ENCODE measurements at places on chromosomes 13 and 19.

GRCh38 chr13:112072534-112073244, 5.7 kb downstream of the SOX1 start:
- DNase-seq, result no peak

DNA sequence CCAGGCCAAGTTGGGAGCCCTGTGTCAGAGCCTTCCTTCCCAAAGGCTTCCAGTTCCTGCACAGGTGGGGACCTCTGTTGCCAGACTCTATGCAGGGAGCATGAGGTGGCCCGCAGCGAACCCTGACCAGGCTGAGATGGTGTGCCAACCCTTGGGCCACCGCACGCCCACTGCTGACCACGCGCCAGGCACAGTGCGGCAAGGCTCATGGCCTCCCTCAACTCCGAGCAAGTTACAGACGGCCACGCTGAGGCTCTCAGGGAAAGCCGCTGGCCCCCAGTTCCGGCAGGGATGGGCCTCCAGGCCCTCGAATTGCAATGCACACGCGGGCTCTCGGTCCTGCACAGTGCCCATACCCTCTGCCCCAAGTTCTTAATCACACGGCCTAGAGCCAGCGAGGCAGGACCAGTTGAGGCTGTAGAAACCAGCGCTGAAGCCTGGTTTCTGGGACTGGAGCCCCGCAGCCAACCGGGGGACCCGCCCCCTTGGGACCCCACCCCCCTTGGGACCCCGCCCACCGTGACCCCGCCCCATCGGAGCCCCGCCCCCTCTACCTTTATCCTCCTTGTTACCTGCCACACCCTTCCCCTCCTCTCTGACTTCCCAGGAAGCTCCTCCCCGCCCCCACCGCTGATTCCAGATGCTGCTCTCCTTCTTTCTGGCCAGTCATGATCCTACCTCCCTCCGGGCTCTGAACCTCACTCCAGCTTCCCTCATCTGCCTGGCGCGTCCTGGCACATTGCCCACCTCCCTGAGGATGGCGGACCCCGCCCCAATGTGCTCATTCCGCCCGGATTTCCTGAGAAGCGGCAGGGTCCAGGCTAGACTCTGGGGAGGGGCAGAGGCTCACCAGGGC, 6.0 kb downstream of the PEX11G start:
- DNase-seq, result no peak

DNA sequence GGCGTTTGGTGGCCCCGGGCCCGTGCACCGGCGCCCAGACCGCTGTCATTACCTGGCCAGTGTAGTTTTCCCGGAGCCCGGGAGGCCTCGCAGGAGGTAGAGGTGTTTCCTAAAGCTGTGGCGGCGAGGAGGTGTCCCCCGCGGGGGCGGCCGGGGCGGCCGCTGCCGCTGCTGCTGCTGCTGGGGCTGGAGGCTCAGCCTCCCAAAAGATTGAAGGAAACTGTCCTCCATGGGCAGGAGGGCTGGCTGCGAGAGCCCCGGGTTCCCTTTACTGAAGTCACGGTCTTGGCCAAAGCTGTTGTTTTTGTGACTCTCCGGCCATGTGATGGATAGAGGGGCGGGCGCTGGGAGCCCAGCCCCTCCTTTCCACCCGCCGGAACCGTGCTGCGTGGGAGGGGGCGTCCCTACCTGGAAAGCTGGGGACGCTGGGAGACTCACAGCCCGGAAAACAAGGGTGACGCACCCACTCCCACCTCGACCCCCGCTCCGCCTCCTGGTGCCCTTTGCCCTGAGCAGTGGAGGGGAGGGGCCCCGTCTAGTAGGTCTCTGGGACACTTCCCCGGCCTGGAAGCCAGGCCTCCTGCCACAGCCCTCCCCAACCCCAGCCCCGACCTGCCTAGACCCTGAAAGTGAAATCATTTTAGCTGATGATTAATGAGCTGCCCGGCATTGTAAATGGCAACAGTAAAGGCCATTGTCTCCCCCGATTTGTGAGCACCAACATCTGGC, at the start of gene N4BP2L1:
Gene N4BP2L1, minus strand, starts transcription at position 279 of the 729 bp plus-strand sequence. Its CDS starts 48 bp downstream, at position 231.
- DNase-seq, result no peak

DNA sequence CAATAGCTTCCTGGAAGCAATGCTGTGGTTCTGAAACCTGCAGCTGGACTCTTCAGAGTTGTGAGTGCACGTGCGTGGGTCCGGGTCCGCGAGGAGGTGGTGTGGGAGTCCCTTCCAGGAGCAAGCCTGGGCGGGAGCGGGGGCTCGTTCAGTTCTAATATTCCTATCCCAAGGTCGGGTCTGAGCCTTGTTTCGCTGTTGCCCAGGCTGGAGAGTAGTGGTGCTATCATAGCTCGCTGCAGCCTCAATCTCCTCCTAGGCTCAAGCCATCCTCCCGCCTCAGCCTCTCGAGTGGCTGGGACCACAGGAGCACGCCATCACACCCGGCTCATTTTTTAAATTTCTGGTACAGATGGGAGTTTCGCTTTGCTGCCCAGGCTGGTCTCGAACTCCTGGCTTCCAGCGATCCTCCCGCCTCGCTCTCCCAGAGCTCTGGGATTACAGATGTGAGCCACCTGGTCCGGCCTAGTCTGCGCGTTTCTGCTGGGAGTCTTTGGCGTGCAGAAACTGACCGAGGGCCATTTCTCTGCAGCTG, 625 bp downstream of the ZFP82 start:
- no peak for DNase-seq

DNA sequence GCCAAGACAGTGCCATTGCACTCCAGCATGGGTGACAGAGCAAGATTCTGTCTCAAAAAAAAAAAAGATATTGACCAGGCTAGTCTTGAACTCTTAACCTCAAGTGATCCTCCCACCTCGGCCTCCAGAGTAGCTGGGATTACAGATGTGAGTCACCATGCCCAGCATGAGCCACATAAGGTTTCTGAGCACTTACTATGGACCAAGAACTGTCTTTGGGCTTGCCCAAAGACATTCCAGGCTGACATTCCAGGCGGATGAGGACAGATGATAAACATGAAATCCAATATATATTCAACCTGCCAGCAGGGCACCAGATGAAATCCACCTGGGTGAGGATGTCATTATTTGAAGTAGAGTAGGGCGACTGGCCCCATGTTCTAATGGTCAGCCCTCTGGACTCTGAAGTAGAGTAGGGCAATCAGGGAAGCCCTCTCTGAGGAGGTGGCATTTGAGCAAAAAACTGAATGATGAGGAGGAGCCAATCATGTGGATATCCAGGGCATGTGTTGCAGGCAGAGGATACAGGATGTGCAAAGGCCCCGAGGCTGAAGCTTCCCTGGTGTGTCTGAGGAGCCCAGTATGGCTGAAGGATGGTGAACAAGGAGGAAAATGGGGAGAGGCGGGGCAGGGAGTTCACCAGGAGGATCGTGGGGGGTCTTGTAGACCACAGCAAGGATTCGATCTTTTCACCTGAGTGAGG, 4.0 kb downstream of the C19orf38 start:
- DNase-seq, result no peak

- no peak for DNase-seq
Observed at GRCh38 chr13:69704311-69704710, 403.3 kb upstream of the ATXN8OS start.

- DNase-seq, result no peak
Observed at GRCh38 chr19:16460454-16460853, 11.3 kb downstream of the EPS15L1 start.

DNA sequence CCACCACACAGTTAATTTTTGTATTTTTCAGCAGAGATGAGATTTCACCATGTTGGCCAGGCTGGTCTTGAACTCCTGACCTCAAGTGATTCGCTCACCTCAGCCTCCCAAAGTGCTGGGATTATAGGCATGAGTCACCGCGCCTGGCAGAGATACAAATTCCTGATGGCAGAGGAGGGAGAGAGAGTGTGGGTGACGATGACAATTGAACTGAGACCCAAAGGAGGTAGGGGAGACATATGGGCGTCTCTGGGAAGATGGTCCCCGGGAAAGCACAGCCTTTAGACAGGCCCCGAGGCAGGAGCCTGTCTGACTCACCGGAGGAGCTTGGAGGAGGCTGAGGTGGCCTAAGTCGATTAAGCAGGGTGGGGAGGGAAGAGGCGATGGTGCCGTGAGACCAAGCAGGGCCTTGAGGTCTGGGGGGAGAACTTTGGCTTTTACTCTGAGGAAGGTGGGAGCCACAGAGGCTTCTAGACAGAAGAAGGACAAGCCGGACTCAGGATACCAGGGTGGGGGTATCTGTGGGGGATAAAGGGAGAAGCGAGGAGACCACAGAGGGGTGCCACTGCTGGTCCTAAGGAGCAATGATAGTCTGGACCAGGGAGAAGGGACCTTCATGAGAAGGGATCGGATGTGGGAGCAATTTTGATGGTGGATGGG, 38.2 kb downstream of the ARRDC2 start:
- no peak for DNase-seq

- no peak for DNase-seq
Observed at GRCh38 chr13:103694033-103694432, 627.8 kb upstream of the SLC10A2 start.

- no peak for DNase-seq
Observed at GRCh38 chr13:40390401-40390916, 276.0 kb downstream of the FOXO1 start.

DNA sequence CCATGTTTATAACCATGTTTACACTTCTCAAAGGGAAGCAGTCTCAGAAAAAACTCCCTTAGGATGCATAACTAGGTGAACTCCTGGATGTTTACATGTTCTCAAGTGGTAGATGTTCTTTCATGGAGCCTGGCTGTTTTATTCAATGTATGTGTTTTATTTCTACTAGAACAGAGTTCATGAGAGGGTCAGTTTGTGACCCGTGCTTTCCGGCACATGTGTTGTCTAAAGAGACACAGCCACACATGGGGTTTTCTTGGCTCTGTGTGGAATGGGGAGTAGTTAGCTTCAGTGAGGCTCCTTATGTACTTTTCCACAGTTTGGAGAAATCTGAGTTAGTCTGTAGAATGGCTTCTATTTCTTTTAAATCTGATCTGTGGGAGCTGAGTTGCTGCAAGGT, 60.9 kb downstream of the ATP8A2 start:
- no peak for DNase-seq

DNA sequence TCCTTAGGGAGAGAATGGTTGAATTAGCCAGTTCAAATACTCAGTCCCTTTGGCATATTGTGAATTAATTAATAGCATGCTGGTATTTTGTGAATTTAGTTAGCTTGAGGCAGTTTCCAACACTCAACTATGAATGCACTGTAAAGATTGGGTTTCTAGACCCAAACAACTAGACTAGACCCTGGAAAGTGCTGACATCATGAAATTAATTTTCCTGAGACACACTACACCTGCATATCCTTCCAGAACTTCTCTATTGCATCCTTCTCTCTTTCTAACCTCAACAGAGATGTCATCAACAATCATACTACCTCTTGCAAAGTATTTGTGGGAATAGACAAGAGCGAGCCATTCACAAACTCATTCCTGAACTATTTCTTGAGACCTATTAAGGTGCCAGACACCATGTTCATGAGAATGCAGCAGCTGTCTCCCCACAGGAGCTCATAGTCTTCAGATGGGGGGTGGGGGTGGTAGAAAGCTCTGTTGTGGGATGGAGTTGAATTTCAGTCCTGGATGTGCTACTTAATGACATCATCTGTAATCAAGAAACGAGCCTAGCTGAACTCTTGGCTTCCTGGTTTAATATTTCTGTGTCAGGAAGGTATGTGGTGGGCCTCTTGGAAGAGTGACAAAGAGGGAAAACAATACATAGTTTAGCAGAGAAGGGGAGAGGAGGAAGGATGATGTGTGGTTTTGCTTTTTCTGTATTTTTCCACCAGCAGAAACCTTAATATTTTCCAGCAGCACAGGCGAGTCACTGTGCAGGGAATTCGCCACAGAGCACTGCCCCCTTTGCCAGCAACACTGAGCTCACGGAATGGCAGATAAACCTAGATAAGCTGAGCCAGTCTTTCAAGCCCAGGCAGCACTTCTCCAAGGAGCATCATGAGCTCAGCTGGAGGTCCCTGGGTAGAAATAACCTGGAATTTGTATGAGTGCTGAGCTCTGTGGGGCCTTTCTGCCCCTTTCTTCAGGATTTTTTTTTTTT, 53.1 kb upstream of the CYSLTR2 start:
- no peak for DNase-seq

DNA sequence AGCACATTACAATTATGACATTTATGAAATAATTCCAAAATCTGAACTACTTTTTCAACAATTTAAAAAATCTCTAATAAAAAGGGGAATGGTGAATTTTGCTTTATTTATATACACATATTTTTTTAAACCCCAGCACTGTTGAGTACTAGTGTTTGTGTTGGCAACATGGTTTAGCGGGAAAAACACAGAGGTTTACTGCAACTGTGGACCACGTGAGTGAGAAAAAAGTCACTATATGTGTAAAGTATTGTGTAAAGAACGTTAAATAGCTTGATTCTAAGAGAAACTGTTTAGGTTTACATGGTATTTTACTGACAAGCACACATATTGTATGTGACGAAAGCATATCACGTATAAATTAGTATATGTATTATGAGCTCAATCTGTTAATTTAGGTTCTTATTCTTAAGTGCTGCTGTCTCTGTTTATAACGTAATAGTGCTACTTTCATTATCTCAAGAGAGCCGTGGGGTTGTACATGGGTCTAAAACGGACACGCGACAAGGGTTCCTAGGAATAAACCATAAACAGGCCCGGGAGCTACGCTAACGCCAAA, 617 bp downstream of the SKA3 start:
- DNase-seq, result no peak

- DNase-seq, result no peak
Observed at GRCh38 chr19:49642492-49643035, 555 bp downstream of the SCAF1 start.

GRCh38 chr13:101892296-101892695, 439.8 kb downstream of the ITGBL1 start:
- DNase-seq, result no peak

- DNase-seq, result no peak
Observed at GRCh38 chr19:1459479-1459878, 9.6 kb downstream of the APC2 start.

DNA sequence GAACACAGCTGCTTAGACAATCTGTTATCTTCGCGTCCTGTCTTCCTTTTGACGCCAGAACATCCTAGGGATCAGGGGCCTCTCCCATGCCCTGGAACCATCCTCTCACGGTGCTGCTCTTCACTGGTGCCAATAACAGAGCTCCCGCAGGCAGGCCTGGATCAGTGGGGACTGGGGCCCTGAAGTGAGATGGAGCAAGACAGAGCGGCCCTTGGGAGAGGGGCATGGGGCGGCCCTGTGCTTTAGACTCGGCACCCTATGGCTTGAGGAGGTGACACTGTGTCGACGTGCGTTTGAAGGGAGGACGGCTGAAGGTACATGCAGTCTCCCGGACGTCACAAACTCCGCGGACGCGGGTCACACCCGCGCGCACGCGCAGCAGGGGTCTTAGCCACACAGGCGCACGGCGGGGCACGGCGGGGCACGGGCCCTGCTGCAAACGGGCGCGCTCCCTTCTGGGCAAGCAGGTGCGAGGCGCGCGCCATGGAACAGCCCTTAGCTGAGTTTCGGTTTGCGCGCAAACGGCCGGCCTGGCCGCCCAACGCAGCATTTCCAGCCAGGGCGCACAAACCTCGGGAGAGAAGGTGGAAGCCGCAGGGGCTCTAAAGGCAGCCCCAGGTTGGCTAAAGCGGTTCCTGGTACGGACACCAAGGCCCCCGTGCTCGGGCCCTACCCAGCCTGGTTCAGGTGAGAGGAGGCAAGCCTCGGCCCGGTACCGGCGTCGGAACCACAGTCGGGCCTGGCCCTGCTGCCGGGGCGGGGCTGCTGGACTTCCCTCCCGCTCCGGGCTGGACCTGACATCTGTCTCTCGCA, 16.5 kb upstream of the RNF17 start:
- DNase-seq, result peak; percentile 50

Data from NCI-H524 treated with DMSO at 0.1 percent for 48 hours (cell line).